ENCODE measurements at places on chromosomes 12 and 14.

GRCh38 chr14:92199763-92200162, 78.0 kb downstream of the CPSF2 start:
- no peak for DNase-seq

- DNase-seq = no peak
These were observed 85.3 kb downstream of the PRKCH start for GRCh38 chr14:61406675-61407074.

GRCh38 chr14:75662966-75663365, 1.9 kb downstream of the TTLL5 start:
- no peak for DNase-seq

DNA sequence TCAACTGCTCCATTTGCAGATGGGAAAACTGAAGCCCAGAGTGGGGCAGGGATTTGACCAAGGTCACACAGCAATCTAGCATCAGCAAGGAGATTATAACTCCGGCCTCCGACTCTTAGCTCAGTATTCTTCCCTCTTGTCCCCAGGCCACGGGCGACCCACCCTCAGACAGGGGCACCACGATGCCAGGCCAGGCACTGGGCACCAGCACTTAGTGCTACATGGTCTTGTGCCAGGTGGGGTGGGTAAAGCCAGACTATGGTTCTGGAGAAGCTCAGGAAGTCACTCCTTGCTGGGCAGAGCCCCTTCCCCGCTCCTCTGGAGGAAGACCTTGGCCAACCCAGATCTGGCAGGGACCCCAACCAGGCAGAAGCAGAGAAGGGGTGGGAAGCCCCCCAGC, 41.5 kb downstream of the SYNE3 start:
- no peak for DNase-seq

GRCh38 chr14:58919217-58919616, 269.2 kb upstream of the DAAM1 start:
- DNase-seq = no peak

DNA sequence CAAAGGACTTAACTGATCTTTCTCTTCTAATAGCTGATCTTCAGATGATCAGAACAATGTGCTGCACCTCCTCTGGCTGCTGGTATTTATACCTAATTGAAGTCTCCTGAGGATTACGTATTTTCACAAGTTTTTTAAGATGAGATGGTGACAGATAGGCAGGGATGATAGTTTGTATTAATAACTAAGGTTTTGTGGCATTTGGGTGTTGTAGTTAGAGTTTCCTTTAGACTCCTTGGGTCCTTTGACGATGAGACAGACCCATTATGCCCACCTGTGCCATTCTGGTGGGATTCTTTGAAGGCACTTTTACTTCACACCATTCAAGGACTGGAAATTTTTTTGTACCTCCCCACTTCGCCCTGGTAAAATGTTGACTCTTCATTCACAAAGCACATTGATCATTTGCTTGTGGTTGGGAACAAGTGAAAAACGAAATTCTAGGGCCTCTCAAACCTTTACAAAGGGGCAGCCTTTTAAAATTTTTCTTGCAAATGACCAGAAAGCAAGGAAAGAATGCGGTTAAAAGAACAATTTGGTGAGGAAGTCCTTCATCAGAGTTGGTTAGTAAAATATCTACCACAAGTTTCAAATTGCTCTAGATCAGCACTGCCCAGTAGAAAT, at the start of gene IFNG:
TSS of gene IFNG (minus strand) at position 60 of the 624 bp plus-strand sequence. CDS start 125 bp downstream, outside the sequence.
- DNase-seq = no peak

DNA sequence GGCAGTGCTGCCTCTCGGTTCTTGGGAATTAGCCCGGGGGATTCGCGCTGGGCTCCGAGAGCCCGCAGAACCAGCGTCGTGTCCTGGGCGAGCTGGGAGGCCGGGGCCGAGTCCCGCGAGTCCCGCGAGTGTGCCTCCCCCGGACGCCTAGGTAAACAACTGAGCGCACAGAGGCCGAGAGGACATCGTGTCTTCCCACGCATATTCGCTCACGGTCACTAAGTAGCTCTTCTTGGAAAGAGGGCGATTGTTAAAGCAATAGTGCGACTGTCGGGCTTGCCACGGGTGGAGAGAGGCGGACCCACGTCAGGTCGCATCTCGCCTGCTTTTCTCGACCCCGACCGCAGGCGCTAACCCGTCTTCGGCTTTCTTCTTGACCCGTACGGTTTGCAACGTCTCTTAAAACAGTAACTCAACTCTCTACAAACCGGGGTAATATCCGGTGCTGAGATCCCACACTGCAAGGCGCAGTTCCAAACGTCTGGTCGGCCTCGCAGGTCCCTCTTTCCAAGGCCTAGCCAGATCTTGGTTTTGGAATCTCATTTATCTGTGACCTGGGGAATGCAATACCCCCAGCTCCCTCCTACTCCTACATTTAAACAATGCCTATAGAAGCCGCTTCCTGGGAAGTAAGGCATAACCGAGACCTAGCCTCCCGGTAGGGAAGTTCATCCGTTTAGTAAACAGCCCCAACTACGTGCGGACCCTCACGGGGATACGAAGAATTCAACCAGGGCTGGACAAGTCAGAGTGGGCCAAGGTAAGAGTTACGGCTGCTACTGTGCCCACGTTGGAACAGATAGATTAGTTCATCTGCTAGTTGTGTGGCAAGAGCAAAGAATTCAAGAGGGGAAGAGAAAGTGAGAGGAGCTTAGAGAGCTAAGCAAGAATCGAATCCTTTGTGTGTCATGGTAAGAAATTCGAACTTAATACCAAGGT, 736 bp upstream of the PHLDA1 start:
- peak; percentile 76 for DNase-seq

DNA sequence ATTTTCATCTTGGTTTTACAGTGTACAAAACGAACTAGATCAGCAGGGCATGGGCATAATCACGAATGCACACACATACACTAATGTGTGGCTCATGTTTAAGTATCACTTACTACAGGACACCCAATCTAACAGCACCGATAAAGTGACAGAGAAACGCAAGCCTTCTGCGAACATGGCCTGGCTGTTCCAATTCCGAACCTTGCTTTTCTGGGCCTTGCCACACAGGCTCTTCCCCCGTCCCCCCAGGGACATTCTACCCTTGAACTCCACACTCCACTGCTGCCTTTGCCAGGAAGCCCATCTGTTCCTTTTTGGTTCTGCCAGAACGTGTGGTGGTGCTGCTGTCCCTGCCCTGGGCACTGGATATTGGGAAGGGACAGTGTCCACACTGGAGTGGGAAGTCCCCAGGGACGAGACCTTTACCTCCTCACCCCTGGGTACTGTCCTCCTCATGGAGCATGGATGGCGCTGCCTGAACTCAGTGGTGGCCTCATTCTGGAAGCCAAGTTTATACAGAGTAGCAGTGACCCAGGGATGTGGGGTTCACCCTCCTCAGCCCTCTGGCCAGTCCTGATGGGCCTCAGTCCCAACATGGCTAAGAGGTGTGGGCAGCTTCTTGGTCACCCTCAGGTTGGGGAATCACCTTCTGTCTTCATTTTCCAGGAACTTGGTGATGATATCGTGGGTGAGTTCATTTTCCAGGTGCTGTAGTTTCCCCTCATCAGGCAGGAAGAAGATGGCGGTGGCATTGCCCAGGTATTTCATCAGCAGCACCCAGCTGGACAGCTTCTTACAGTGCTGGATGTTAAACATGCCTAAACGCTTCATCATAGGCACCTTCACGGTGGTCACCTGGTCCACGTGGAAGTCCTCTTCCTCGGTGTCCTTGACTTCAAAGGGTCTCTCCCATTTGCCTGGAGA, 7.9 kb downstream of the SERPINA1 start:
- no peak for DNase-seq

GRCh38 chr12:67145692-67146091, 123.5 kb upstream of the CAND1 start:
- DNase-seq = no peak

DNA sequence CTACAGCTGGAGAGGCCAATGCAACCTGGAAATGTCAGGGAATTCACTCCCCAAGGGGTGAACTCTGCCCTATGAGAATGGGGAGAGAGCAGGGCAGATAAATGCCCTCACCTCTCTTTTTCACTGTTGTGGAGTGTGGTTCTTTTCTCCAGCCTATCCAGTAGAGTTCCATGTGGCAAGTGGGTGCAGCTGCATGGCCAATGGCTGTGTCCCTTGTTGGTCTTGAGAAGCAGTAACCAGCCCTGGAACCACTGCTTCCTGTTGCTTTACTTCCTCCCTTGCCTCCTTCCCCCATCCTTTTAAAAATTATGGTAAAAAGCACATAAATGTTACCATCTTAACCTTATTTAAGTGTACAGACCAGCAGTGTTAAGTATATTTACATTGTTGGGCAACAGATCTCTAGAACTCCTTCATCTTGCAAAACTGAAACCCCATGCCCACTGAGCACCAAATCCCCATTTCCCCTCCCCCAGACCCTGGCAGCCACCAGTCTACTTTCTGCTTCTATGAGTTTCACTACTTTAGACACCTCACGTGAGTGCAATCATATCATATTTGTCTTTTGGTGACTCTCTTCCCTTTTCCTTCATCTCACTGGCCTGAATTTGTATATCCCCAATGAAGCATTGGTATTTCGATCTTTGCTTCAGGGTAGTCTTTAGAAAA, 77.0 kb upstream of the GRIP1 start:
- no peak for DNase-seq

GRCh38 chr14:104559804-104560585, 19.6 kb upstream of the C14orf180 start:
- no peak for DNase-seq

GRCh38 chr12:25553098-25553497, at the start of gene LMNTD1:
LMNTD1 (minus strand) TSS chr12:25553283; CDS start chr12:25552959, 324 bp downstream.
- DNase-seq = no peak

- DNase-seq = no peak
These were observed 20.7 kb downstream of the YARS2 start for GRCh38 chr12:32734952-32735351.

DNA sequence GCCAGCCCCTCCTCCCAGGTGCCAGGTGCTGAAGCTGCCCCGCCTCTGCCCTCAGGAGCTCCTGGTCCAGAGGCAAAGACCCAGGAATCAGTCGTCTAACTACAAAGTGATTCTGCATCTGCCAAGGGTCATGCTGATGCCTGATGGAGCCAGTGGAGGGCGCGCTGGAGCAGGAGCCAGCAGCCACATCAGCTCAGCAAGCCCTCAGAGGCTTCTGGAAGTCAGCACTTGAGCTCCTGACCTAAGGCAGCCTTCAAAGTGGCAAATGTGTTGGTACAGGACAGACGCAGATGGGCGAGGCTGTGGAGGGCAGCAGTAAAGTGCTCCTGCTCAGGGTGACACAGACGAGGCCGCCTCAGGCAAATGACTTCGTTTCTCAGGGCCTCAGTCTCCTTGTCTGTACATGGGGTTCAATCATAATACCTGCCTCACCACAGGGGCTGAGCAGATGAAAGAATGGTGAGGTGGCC, 10.9 kb downstream of the C12orf43 start:
- no peak for DNase-seq

- no peak for DNase-seq
These were observed 60.4 kb upstream of the TRIM9 start for GRCh38 chr14:51155326-51155725.

DNA sequence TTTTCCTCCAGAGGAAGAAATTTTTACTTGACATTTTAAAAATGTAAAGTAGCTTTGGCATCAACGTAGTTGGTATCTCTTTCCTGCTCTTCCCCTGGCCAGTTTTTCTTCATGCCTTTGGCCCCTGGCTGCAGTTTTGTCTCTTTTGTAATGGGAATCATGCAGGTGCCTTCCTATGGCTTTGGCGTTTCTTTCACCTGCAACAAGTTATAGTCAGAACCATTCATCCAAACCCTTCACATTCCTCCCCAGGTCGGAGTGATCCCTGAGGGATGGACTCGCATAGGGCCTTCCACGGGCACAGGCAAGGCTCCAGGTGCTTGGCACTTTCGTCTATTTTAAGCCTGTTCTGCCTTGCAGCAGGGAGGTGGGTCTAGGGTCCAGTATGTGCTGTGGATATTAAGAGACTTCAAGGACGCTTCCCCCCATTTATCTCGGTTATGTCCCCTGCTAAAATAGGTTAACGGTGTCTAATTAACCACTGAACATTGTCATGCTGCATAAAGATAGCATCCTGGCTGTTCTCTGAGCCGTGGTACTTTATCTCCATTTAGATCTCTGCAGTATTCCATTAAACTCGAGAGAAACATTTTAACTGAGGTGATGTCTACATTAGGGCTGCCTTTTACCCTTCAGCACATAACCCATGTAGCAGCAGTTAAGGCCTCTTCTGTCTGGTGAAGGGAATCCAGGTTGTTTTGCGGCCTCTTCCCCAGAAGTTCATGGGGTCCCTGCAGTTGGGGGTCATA, 66.3 kb downstream of the IFT43 start:
- DNase-seq = no peak

DNA sequence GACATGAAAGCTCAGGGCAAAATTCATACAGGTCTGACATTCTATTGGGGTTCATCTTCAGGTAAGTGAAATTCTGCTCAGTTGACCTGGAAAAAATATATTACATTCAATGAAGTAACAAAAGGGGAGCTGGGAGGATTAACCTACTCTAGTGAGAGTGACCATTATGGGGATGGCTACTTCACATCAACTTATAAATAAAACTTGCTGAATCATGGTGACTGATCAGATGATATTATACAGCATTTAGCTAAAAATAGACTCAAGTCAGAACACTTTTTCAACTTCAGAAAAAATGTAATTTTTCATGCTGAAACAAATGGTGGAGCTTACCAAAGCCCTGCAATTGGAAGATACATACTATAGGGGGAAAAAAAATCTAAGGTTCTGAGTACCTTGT, 800.2 kb downstream of the FSCB start:
- no peak for DNase-seq

DNA sequence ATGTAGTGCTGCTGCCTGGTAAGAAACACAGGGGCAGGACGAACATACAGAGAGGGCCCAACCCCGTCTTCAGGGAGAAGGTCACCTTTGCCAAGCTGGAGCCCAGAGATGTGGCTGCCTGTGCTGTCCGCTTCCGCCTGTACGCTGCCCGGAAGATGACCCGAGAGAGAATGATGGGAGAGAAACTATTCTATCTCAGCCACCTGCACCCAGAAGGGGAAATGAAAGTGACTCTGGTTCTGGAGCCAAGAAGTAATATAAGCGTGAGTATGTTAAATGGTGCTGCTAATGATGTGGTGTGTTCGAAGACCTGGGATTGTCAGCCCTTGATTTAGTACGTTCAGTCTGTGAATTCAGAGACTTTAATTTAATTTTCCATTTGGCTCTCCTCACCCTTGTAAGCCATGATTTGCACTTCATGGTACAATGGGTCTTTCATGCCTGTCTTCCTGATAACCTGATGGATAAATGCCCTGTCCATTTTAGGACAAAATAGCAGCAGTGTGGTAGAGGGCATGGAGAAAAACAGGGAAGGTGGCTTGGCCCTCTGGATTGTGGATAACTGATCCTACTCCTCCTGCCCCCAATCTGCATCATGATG, 318.9 kb downstream of the SNAPC1 start:
- DNase-seq = no peak

DNA sequence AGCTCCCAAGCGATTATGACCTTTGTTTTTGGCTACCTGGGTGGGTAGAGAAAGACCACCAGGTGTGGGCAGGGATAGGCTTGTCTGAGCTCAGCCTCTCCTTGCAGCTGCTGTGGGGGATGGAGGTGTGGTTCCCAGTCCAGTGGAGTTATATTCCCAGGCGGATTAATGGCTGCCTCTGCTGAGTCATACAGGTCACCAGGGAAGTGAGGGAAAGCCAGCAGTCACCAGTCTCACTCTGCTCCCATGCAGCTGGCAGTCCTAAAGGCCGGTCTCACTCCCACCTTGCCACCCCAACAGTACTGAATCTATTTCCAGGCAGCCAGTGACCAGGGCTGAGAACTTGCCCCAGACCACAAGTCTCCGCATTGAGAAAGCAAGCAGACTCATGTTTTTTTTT, 399.2 kb downstream of the VRK1 start:
- DNase-seq = no peak

All from nucleus accumbens (tissue), 56 donors.